NB4 (cell line): ENCODE measurements at places on chromosomes 2 and 18.

- DNase-seq, result no peak
Measured at GRCh38 chr2:86783615-86784339, 6.9 kb downstream of the CD8A start.

DNA sequence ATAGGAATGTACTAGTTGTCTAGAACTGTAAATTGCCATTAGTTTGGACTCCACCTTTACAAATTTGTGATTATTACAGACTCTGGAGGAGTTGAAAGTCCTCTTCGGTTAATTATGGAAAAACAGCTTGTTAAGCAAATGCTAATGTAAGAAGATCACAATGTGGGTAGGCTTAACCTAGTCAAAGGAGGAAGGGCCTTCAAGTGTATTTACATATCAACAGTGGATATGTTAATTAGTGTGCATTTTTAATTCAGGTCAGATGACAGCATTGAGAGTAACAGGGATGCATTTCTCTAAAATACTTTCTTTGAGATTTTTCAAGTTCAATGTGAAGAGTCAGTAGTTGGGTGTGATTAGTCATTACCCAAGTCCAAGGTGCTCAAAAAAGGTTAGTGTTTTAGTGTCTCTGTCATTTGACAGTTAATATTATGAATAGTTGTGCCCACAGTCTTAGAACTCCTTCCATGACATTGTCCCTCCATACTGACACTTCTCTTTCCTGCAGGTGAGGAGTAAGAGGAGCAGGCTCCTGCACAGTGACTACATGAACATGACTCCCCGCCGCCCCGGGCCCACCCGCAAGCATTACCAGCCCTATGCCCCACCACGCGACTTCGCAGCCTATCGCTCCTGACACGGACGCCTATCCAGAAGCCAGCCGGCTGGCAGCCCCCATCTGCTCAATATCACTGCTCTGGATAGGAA lies 28.0 kb downstream of the CD28 start:
- DNase-seq, result no peak

DNA sequence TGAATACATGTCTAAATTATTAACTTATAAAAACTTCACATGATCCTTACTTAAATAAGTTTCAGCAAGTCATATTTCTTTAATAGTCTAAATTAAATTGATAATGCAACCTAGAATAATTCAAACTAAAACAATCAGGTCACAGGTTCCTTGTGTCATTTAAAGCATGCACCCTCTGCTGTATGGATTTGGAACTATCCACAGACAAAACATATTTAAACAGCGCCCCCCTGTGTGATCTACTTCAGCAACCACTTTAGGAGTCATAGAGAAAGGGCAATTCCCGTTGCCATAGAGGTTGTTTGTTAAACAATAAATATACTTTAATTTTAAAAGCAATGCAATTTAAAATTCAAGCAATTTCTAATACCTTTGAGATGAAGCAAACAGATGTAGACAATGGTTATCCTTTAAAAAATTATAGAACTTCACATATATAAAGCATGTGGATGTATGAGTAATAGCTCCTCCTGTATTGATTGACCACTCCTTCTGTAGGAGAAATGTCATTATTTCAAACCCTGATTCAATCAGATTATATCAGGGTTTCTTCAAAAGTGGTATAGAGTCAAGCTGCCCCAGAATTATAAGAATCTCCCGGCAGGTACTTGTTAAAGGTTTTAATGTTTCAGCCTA lies 21.2 kb downstream of the GRB14 start:
- peak; percentile 76 for DNase-seq

- DNase-seq, result no peak
Measured at GRCh38 chr2:170341684-170342623, 164.0 kb downstream of the MYO3B start.

- no peak for DNase-seq
Measured at GRCh38 chr18:38961880-38962279, 1396.3 kb upstream of the CELF4 start.

DNA sequence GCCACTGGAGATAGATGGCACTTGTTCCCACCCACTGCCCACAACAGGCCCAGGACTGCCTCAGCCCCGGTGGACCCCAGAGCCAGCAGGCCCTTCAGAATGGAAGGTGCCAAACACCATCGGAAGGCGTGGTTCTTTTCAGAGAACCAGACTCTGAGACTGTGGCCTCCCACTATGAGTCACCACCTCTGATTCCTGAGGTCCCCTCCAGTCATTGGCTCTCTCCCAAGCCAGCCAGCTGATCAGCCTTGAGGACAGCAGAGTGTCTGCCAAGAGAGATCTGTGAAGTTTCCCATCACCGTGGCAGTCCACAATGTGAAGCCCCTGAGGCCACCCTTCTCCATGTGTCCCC lies 10.4 kb upstream of the MAP3K2 start:
- peak; percentile 82 for DNase-seq

DNA sequence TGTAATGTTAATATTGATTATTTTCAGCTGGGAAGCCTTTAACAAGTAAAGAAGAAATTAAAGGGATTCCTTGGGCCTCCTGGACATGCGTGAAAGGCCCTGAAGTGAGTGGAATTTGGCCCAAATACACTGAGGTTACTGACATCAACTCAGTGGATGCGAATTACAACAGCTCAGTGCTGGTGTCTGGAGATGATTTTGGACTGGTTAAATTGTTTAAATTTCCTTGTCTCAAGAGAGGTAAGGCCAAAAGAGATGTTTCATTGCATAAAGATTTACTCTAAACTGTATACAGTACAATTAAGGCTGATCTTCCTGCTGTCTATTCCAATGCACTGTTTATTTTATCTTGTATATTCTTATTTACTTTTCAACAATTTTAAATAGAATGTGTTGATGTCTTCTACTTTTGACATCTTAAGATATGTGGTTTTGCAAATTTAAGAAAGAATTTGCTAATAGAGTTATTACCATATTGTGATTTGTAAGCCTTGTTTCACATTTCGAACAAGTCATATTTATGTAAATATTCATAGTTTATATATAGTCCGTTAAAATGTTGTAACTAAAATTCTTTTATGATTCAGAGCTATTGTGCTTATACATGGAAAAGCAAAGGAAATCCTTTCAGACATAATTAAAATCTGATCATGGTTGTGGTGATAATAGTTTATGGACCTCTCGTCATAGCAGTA lies 130.3 kb downstream of the EML6 start:
- DNase-seq, result no peak

- peak; percentile 22 for DNase-seq
Measured at GRCh38 chr2:174846941-174847938, 83.0 kb upstream of the CHRNA1 start.

DNA sequence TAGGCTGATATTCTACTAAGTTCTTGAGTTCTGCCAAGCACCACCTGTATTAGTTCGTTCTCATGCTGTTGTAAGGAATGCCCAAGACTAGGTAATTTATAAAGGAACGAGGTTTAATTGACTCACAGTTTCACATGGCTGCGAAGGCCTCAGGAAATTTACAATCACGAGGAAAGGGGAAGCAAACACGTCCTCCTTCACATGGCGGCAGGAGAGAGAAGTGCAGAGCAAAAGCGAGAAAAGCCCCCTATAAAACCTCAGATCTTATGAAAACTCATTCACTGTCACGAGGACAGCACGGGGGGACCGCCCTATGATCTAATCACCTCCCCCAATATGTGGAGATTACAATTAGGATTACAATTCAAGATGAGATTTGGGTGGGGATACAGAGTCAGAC lies 47.7 kb upstream of the YWHAQ start:
- no peak for DNase-seq

DNA sequence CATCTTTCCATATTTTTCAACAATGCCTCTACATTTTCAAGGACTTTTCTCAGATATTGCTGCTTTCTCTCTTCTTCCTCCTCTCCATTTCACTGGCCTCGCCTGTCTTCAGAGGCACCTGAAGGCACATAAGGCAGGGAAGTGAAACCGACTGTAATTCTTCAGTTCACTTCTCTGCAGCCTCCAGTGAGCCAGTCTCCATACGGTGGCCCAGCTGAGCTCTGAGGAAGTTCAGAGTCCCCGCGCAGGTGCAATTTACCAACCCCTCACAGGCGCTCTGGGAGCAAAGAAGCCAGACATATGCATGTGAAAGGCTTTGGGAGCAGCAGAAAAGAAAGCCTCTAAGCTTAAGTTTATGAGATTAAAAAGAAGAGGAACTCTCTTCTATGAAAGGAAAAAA lies 12.4 kb downstream of the KLHL14 start:
- no peak for DNase-seq

DNA sequence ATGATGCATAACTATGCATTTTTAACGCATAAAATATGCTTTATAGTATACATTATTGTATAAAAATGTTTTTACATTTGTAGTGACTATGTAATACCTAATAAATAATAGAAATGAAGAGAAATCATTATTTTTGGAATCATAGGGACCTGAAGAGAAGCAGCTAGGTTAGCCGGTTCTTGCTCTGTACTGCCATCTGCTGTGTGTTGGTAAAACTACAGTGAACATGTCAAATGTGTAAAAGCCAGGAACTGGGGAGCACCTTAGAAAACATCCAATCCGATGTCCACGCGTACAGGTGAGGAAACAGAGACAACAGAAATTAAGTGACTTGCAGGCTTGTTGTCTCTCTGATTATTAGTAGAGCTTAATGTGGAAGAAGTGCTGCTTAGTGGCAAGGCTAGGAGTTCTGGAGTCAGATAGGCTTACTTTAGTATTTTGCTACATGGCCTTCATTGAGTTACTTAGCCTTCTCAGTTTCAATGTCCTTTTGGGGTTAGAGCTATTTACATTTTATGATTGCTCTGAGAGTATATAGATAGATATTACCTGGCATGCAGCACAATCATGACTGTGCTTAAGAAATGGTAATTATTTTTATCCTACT lies 386.5 kb downstream of the DLGAP1 start:
- peak; percentile 46 for DNase-seq

DNA sequence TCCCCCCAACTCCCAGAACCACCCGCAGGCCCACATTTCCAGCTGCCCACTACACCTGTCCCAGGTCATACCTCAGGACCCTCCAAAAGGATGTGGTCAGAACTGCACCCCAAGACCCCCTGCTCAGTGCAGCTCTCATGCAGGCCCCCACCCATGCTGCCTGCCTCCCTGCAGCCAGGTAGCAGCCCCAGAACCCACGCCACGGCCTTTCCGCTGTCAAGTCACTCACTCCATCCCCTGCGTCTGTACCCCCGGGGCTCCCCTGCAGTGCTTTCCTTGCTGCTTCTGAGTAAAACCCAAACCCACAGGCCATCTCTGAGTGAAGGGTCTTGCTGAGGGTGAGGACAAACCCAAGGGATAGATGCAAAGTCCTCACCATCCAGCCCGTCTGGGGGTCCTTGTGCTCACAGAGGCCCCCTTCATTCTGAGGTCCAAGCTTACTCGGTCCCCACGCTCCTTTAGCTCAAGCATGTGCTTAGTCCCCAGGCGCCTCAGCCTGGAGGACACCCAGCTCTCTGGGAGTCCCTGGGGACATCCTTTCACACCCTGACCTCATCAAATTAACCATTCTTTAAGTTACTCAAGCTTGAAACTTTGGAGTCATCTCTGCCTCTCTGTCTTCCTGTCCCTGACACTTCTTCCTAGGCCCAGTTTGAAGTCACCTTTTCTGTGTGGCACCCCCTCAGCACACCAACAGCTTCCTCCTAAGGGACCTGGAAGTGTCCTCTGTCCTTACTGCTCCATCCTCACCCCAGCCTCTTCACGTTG lies 130.1 kb downstream of the SMAD7 start:
- DNase-seq, result peak; percentile 66

- DNase-seq, result peak; percentile 55
Measured at GRCh38 chr2:189506514-189506976, 65.3 kb downstream of the WDR75 start.

GRCh38 chr2:238077292-238077691 lies 16.5 kb downstream of the SCLY start:
- no peak for DNase-seq

GRCh38 chr2:44535376-44535775 lies 173.6 kb downstream of the CAMKMT start:
- DNase-seq, result no peak

GRCh38 chr2:217206016-217206725 lies 346.3 kb upstream of the TNP1 start:
- DNase-seq, result no peak

DNA sequence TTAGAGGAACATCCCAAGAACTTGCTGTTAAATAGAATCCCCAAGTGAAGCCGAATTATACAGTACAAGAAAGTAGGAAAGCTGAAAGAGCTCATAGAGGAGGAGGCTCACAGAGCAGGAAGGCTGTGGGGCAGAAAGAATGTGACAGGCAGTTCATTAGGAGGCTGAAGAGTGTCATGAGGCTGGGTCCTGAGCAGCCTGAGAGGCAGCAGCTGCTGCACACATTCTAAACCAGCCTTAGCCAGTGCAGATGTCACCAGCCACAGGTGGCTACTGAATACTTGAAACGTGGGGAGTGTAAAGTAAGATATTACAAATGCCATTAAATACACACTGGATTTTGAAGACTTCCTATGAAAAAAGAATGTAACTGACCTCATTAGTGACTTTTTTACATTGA lies 490.2 kb upstream of the KLHL29 start:
- no peak for DNase-seq

GRCh38 chr2:62344472-62344871 lies 148.6 kb downstream of the B3GNT2 start:
- DNase-seq, result no peak

DNA sequence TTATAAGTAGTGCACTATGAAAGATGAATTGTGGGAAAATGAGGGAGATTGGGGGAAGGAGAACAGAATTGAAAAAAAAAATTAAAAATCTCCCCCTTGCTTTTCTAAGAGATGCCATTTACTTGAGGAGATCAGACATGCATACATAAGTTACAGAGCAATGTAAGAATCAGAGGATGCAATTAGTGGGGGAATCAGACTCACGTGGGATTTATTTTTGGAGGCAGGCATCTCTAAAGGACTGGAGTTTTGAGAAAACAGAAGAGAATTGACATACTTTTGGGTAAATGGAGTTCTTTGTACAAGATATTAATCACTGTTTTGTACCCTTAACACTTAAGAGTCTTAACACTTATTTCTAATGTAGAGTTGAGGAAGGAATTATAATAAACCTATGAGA lies 52.7 kb downstream of the MTX2 start:
- DNase-seq, result no peak

DNA sequence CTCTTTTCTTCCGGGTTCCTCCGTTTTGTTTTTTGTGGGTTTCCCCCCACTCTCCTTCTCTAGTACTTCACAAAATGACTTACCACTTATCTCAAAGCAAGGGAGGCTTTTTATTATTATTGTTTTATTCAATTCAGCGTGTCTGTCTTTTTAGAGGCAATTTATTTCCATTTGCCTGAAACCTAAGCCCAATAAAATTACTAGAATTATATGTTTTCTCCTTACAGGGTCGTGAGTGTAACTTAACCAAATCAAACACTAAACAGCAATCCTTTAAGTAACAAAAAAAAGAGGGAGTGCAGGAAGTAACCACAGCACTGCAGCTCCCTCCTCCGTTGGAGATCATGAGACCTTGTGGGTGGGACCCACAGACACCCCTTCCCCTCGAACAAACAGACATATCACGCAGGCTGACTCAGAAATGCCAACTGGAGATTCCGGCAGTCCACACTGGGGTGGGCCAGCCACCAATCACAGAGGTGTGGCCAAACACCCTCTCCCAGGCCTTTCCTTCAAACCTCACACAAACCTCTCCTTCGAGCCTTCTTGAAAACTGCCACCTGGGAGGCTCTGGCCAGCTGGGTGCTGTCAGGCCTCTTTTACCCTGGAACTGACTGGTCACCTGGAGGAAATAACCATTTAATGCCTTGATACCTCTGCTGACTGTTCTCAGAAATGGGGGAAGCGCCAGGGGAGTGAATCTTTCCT lies 207.1 kb upstream of the SMAD2 start:
- peak; percentile 20 for DNase-seq
